ENCODE measurements at places on chromosomes 6 and 20.

GRCh38 chr20:24996449-24997377 is 4.2 kb upstream of the APMAP start:
- no peak for DNase-seq

- DNase-seq: no peak
Observed at GRCh38 chr6:14701946-14702345, 543.9 kb upstream of the JARID2 start.

GRCh38 chr6:4323322-4323721 is 187.9 kb upstream of the ECI2 start:
- no peak for DNase-seq

DNA sequence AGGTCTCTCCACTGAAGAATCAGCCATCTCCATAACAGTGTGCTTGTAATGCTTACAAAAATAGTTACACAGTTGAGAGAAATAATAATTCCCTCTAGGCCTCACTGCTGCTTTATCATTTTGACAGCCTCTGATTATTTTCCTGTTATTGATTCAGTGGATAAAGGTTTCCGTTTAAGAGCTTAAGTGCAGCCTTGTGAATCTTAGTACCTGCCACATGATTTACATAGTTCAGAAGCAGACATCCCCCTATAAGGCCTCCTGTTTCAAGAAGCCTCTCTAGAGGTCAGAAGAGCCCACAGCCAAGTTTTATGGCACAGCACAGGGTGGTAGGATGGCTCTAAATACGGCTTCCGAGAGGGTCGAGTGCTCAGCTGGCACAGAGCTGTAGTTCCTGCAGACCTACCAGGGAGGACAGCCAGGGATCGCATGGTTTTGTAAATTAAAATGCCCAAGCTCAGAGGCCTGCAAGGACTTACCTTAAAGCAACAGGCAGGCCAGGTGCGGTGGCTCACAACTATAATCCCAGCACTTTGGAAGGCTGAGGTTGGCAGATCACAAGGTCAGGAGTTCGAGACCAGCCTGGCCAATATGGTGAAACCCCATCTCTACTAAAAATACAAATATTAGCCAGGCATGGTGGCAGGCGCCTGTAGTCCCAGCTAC is 17.6 kb upstream of the PYGB start:
- DNase-seq: no peak

DNA sequence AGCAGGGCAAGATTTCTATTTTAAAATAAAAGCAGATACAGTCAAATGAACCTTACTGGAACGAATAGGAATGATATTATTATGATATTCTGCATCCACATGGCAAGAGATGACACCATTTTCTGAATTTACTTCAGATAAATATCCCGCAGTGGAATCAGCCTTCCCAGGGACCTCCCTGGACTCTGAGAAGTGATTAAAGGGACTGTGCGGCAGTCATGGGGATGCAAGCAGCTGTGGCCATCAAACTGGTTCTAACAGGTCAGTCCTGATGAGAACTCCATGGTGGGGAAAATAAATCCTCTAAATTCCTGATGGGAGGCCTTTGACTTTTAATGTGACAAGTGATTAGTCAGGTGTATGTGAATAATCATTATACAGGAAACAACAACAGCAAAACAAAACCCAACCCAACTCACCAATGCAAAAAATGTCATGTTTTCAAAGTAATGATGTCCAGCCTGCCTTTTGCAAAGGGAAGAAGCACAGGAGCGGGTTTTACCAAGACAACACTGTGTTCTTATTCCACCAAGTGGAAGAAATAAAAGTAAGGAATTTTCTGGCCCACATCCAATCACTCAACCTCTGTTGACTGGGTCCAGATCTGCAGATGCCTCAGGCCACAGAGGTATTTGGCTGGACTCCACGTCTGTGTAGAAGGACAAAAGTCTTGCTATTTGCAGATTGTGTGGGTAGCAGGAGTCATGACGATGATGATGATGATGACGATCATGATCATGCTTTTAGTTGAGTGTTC is 61.9 kb upstream of the CITED2 start:
- DNase-seq: no peak

- DNase-seq: no peak
Observed at GRCh38 chr6:81568973-81569372, 183.5 kb downstream of the TENT5A start.

DNA sequence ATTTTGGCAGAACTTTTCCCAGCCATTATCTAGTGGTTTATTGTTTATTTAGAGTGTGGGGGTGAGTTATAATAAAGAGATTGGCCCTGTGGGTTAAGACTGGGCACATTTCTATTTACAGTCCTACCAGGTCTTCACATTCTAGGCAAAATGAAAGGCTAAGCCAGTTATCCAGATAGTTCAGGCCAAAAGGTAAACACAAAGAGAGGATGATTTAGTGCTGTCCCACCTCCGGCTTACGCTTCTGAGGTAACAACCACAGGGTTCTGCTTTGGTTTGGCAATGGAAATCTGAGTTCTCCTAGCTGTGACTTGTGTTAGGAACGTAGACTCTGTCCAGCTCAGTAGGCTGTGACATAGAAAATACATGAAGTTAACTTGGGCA is 50.3 kb upstream of the PTPRK start:
- DNase-seq: no peak

DNA sequence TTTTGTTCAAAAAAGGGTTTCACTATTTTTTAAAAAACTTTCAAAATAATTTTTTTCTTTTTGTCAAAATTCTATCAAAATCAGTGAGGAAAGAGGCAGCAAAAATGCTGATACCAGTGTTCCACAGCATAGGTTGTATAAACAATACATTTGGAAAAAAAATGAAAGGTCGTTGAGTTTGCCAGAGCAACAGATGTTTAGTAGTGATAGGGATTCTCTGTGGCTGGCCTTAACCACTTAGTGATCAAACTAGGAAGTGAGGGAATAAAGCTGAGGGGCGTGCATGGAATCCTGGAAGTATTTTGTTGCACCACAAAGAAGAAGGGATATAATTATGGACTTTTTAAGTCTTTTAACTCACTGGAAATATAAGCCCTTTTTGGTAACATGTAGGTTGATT is 555.3 kb upstream of the CHD6 start:
- DNase-seq: no peak
